ENCODE measurements at places on chromosomes 6 and 20. TPM values are rescaled to one million over a fixed set of nuclear protein-coding genes. Genes with fewer than 3 reads are reported as not detected.

PLN gene
- not detected for total RNA-seq

KCNB1 gene
- not detected for total RNA-seq

LGSN gene
- not detected for total RNA-seq

DAAM2 gene
- 0.07 TPM for total RNA-seq

Measured in nasal cavity respiratory epithelium epithelial cell of viscerocranial mucosa (primary cell).